ENCODE measurements at places on chromosomes 2 and 18.

- no peak for DNase-seq
Observed at GRCh38 chr2:68046642-68047240, 16.1 kb downstream of the C1D start.

- peak; percentile 45 for DNase-seq
Observed at GRCh38 chr2:208265371-208265800, 669 bp upstream of the PIKFYVE start.

GRCh38 chr2:151973013-151973900 is 125.6 kb downstream of the CACNB4 start:
- DNase-seq: no peak

DNA sequence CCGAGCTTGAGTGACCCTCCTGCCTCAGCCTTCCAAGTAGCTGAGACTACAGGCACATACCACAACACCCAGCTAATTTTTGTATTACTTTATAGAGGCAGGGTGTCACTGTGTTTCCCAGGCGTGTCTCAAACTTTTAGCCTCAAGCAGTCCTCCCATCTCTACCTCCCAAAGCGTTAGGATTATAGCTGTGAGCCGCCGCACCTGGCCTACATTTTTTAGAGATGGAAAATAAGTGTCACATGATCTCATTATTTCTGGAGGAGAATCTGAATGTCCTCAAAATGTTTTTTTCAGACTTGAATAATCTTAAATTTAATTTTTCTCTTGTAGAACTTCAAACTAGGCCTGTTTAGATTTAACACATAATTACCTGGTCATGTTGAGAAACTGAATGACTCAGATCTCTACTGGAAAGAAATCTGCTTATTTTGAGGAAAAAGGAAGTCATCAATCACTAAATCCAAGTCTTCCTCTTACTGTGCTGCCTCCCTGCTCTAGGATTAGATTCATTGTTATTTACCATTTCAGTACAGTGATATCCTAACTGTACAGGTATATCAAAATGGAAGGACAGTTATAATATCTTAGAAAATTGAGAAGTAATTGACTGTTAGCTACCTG is 92.4 kb downstream of the COX7A2L start:
- DNase-seq: no peak

GRCh38 chr2:103003750-103004260 is 242.0 kb downstream of the TMEM182 start:
- DNase-seq: no peak

DNA sequence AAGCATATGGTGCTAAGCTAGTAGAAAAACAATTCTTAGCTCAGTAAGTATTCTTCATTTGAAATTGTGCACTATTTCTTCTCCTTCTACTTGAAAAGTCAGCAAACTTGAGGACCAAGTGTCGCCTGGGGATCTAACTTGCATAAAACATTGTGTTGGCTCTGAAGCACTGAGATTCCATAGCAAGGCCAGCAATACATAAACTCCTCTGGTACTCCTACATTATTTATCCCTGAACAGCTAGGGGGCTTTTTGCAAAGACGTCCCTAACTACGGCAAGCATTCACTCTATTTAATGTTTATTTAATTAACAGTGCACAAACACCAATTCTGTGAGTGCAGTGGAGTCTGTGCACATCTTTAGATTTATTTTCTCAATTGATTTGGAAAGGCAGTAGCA is 392.2 kb downstream of the ERBB4 start:
- no peak for DNase-seq

GRCh38 chr18:75428490-75428889 is 987 bp upstream of the SMIM21 start:
- no peak for DNase-seq

DNA sequence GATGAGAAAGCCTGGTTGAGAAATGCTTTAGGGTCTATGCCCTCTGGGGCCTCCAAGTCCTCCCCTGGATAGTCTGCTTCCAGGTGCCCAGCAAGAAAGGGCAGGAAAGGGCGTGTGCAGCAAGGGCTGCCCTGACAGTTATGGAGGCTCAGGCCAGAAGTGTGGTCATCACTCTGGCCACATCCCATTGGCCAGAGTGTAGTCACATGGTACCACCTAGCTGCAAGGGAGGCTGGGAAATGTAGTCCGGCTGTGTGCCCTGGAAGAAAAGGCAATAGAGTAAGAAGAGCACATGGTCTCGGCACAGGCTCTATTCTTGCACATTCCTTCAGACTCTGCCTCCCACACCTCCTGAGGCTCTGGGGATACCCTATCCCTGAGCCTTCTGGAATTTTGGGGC is 35.7 kb downstream of the ODC1 start:
- no peak for DNase-seq

DNA sequence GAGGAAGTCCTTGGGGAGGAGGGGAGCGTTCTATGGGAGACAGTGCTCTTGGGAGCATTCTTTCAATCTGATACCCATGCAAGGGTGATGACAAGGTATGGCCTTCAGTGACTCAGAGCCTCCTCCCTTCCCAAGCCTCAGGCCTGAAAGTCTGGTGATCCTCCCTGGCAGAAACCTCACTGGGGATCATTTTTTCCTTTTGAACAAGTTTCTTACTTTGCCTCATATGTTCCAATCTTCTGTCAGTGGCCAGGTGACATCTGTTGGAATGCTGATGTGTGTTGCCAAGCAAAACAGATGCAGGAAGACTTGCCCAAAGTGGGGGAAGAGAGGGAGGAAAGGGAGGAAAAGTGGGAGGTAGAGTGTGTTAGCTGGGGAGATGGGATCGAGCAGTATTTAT is 224.8 kb downstream of the NEDD4L start:
- DNase-seq: peak; percentile 41

DNA sequence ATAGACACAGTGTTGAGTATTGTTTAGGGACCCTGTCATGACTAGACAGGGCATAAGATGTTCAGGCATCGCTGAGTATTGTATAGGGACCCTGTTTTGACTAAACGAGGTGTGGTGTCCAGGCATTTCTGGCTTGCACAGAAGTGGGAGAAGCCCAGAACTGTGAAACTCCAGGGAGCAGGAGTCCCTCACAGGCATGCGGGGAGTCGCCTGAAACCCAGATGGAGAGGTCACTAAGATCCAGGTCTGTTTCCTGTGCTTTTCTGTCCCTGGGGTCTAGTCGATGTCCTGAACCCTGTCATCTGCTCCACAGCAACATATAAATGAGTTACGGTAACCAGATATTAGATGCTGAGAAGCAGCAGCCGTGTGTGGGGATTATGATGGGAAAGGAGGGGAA is 469.0 kb upstream of the SALL3 start:
- DNase-seq: no peak

DNA sequence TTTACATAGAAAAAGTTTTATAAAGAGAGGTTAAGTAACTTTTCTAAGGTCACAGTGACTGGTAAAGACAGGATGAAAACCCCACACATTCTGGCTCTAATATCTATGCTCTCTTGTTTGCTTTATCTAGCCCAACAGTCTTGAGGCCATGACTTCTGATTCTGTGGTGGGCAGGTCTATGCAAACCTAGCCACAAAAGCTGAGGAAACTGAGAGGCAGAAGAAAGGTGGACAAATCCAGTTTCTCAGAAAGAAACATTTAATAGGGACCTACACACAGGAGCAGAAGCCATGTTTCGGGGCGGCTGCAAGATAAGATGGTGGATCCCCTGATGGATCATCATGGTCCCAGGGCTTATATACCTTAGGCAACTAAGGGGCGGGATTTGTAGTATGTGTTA is 21.8 kb downstream of the HSPD1 start:
- no peak for DNase-seq

DNA sequence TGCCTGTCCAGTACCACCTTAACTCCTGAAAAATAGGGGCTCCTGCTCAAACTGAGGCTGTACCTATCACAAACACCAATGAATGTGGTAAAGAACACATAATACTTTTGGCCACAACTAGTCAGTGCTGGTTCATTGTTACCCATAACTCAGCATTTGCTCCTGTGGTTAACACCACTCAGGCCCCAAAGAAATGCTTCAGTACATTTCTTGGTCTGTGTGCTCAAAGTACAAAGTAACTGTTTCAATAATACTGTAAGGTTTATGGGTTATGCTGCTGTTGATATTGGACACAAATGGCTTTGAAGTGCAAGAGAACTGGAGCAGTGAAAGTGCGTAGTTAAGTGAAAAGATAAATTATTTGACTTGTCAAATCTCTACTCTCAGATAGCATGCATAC is 95.0 kb upstream of the TACR1 start:
- no peak for DNase-seq

DNA sequence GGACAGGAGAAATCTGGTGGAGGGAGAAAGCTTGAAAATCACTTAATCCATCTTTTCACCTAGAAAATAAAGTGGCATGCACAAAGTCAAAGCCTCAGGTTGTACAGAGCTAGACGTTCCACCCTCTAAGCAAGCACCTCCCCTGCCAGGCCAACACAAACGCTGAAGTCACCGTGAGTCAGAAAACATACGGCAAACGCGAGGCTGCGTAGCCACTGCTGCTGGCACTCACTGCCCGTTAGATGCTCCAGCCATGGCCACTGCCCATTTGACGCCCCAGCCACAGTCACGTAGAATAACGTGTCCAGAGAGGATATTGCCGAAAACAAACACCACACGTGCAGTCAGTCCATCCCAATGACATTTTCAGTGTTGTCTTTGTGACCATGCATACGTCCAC is 209.7 kb upstream of the PXDN start:
- DNase-seq: no peak

DNA sequence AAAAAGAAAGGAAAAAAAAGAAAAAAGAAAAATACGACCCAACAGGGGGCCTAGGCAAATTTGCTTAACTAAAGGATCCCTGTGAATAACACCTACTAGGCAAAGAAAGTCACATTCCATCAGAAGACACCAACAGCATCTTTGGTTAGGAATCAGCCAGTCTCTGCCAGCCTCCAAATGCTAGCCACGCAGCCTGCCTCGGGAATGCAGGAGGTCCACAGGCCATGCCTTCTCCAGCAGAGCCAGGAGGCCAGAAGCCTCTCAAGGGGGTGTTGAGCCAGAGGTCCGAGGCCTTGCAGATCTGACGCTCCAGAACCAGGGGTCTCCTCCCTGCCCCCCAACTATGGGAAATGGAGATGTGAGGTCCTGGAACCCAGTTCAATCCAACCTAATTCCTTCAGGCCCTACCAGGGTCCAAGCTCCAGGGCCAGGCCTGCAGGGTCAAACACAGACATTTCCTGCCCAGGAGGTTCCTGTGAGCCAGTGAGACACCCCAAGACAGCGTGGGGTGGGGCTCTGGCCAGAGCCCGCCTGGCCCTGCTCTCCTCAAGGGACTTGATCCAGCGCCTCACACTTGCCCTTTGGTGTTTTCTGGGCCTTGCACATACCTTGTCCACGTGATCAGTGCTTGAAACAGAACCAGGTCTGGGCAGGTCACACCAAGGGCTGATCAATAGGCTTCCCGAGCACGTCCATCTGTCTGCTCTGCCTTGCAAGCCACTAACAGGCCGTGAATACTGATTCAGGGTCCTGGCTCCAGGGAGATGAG is 289.6 kb upstream of the ID2 start:
- DNase-seq: no peak

Measured in right hindlimb (tissue), 1 donor.